ENCODE measurements at places on chromosomes 7 and 10.

GRCh38 chr10:131346456-131346855 lies 34.9 kb upstream of the TCERG1L start:
- DNase-seq = no peak

DNA sequence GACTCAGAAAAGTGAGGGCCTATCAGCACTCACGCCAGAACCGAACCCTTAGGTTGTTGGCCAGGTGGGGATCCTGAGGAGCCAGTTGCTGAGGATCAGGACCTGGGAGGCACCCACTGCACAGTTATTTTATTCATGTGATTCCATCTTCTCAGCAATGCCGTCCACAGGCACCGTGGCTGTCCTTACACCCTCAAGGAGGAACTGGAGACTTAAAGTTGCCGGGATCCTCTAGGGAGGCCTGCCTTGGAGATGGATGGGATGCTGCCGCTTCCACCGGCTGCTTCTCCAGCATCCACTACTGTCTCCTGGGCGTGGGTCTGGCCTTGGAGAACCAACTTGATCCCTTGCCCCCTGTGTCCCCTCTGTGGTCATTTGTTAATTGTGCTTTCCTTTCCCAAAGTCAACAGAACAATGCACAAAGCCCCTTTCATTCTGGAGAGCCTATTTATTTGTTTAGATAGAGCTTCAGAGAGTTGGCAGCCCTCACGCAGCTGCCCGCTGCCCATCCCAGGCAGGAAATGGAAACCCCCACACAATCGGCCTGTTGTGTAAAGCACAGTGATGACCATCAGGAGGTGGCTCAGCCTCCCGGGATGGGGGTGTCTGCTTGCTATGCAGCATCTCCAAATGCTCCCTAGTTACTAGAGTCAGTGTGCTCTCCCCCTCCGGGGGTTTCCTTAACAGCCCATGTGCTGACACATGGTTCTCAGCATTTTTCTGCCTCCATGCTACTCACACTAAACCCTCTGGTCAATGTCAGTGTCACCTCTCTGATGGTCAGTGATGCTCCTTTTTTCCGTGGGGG lies 52.9 kb upstream of the IGFBP3 start:
- DNase-seq = no peak

DNA sequence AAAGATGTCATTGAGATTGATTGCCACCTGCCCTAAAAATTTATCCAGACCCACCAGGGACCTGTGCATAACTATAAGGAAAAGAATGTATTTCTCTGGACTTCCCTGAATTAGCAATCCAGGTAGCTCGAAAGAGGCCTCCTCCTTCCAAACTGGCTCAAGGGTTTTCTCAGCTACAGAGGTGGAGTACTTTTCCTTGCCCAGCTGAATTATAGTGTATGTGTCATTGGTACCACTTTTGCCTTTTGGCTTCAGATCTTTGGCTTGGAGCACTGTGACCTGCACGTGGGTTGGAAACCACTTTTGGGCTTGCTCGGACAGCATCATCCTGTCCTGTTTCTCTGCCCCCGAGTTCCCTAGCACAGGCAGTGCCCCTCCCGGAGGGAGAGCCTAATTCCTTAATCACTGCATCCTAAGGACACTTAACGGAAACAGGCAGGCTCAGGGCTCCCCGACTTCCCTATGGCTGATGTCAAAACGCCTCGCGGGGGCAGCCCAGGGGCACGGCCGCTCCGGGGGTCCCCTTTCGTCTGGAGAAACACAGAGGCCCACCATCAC lies 825 bp downstream of the RAB11FIP2 start:
- no peak for DNase-seq

DNA sequence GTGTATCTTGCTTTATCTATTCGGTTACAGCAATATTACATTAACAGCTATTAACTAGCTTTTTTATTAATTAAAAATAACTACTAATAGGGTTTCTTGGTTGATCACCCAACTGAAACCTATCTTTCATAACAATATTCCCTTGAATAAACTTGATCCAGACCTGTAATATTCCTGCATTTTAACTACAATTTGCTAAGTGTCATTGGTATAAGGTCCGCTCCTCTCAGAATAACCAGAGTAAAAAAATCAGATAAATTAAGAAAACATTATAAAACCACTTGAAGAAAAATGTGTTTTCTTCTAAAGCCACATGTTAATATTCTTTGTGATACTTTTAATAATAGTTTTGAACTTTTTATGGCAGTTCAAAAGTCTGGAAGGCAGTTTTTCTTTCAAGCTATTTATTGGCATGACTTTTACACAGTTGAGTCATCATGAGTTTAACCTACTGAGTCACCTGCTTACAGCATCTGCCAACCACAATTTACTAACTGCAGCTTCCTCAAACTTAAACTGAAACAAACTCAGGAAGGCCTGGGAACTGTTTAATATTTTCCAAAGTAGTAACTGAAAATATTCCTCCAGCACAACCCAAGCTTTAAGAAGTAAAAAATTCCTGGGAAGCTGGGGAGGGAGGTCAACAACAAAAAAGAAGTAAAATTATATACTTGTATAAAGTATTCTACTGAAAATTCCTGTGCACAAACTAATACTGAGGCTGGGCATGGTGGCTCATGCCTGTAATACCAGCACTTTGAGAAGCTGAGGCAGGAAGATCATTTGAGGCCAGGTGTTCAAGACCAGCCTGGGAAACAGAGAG lies 103.2 kb downstream of the NRBF2 start:
- no peak for DNase-seq

- no peak for DNase-seq
Observed at GRCh38 chr7:75842836-75843446, 29.3 kb upstream of the CCL24 start.

GRCh38 chr10:21170216-21170615 lies 273.1 kb upstream of the NEBL start:
- DNase-seq = no peak

- no peak for DNase-seq
Observed at GRCh38 chr10:72541337-72541736, 84.5 kb downstream of the MICU1 start.

DNA sequence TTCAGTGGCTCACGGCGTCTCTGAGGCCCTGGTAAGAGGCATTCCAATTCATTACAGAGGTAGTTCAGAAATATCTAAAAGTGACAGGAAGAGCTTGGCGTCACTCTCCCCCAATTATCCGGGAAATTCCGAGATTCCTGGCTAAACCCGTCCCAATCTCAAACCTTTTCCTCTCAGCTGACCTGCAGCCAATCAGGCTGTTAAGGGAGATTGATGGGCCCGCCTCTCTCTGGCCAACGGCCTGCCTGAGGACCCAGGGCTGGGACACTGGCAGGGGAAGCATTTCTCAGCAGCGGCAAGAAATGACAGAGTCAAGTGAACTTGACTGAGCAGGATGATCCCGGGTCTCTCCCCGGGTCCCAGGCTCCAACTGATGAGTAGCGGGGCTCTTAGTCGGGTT lies 72.3 kb downstream of the EBF3 start:
- DNase-seq = no peak

DNA sequence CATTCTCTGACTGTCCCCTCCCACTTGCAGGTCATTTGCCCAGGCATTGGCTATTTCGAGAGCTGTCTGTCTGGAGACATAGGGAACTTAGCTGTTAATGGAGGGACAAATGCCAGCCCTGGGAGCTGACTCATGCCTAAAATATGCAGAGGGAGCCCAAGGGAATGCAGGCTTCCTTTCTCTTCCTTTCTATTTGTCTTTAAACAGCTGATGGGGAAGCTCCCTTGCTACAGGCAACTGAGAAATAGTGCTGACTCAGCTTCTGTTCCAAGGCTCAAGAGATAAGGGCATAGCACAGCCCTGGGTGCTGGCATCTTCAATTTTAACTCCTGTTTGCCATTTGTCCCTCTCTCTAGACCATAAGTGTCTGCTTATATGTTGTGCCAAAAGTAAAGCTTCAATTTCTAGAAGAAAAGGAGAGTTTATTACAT lies 82.7 kb upstream of the C1GALT1 start:
- no peak for DNase-seq

DNA sequence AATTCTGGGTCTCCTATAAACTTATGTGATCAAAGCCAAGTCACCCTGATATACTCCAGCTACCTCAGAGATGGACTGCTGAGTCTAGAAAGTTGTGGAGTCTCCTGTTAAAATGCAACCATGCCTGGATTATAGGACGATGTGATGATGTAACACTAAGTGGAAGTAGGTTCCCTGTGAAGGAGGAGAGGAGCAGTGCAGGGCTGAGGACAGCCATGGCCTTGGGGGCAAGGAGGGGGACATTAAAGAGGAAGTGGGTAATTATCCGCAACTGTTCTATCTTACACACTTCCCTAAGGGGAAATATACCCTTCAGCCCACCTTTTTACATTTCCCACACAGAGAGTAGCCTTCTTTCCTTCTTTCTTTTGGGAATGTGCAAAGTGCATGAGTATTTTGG lies 63.8 kb downstream of the MTPN start:
- no peak for DNase-seq

DNA sequence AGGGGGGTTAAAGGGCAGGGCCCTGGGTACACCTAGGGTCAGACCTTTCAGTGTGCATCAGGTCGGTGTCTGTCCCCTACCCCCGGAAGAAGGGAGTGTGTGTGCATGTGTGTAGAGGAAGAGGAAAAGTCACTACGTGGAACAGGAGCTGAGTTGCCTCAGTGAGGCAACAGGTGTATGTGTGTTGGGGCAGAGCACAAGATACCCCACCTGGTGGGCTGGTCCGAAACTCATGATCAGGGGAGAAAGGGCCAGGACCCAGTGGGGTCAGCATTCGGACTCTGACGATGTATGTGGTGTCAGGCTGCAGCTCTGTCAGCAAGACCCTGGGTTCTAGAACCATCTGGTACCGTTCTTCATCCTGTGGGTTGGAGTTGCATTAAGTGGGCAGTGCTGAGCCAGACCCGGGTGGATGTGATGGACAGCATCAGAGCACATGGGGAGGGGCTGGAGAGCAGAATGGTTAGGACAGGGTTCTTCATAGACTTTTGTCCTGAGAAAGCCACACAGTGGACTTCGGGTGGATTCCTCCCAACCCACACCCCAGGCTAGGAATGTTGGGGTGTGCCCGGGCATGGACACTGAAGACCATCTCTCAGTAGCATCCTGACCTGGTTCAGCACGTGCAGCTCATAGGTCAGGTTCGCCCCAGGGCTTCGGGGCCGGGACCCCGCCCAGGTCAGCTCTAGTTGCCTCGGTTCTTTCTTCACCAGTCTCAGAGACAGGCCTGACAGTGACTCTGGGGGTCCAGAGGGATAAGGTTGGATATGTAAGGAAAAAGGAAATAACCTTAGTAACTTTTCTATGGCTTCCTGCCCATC lies 10.7 kb downstream of the EPHA1 start:
- DNase-seq = no peak

GRCh38 chr10:127897177-127897576 lies 4.4 kb upstream of the CLRN3 start:
- no peak for DNase-seq

DNA sequence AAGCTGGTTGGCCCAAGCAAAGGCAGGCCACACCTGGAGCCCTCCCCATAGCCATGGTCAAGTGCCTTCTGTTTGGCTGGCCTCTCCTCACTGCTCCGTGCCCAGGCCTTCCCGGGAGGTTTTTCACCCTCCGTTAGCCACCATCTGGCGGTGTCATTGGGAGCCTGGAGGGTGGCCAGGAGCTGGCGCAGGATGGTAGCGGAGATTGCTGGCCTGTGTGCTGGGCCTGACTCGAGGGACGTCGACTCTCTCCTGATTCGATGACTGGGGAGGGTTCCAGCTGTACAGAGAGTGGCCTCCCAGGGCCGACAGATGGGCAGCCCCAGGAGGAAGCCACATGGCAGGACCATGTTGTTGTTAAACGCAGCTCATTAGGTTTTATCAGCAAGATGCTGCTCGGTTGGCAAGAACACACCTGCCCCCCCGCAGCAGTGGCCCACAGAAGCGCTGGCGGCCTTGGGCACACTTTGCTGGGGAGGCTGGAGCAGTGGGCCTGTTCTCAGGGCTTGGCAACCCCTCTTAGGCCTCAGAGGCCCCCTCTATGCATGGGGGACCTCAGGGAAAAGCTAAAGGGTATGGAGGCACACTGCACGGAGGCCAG lies 64.0 kb upstream of the CACUL1 start:
- DNase-seq = no peak

- no peak for DNase-seq
Observed at GRCh38 chr10:69068549-69068948, 19.4 kb upstream of the SRGN start.

DNA sequence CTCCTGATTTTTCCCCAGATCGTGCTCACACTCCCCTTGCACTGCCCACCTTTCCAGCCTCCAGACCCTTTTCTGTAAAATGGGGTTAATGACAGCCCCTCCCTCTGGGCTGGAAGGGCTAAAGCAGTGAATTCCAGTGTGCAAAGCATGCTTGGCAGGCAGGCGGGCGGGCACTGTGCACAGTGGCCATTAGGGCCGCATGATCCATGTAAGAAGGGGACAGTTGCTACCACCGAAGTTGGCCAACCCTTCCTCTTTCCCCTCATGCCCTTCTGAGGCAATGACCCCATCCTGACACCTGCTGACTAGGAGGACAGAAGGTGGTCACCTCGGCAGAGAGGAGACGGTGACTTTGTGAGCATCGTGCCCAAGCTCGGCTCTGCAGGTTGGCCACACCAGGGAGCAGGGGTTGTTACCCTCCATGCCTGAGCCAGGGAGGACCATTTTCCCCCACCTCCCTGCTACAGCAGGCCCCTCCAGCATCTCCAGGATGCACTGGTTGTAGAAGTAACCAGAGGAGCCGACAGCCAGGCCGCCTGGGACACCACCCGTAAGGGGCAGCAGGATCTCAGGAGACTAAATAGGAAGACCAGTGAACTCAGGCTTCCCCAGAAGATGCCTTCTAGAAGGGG lies 166.4 kb downstream of the SLIT1 start:
- no peak for DNase-seq

- no peak for DNase-seq
Observed at GRCh38 chr7:90889644-90890043, 293.5 kb downstream of the CDK14 start.

DNA sequence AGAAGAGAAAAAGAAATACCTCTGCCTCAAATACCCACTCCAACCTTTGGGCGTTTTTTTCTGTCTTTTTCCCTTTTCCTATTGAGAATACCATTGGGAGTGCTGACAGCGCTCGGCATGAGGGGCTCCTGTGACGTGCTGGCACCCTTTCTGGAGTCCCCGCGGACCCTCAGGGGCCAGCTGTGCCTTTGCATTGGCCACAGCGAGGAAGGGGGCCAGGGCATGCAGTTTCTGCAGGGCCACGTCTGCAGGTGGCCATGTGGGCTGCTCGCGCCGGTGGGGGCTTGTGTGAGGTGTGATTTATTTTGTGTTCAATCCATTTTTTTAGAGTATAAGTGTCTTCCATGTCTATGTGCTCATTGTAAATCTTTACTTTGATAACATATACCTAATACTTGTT lies 57.4 kb downstream of the INPP5A start:
- DNase-seq = no peak

DNA sequence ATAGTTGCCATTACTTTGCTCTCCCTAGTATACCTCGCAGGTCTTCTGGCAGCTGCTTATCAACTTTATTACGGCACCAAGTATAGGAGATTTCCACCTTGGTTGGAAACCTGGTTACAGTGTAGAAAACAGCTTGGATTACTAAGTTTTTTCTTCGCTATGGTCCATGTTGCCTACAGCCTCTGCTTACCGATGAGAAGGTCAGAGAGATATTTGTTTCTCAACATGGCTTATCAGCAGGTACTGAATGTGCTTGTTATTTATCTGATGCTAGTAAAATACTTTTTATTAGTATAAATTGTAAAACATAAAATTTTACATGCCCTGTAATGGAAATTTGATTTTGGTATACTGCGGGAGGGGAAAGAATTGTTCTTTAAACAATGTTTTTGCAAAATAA lies 15.7 kb downstream of the STEAP2 start:
- DNase-seq = no peak

GRCh38 chr10:70662362-70663220 lies 9.7 kb upstream of the ADAMTS14 start:
- DNase-seq = no peak

All from stimulated activated CD8-positive, alpha-beta memory T cell treated with anti-CD3 and anti-CD28 coated beads, Interleukin-4, amount 100 ng/mL, for 24 hours (primary cell).